Activated T-helper 2 cell treated with anti-CD3 and anti-CD28 coated beads, Interferon-gamma antibody, Interleukin-2, Interleukin-4, amounts not matched to agents 10 μg/mL and 5 μg/mL and 100 μg/mL, durations not matched to agents 14 hours and 24 hours and 36 hours (primary cell): ENCODE measurements at places on chromosomes 1 and 21.
A peak's percentile ranks its signal among the peaks of the same experiment; 100 is the strongest.

GRCh38 chr1:224711876-224712275 lies 95.8 kb downstream of the CNIH3 start:
- no peak for DNase-seq

GRCh38 chr1:198281911-198282310 lies 125.1 kb downstream of the NEK7 start:
- DNase-seq: no peak

- no peak for DNase-seq
Observed at GRCh38 chr1:185956881-185957280, 222.7 kb downstream of the HMCN1 start.

DNA sequence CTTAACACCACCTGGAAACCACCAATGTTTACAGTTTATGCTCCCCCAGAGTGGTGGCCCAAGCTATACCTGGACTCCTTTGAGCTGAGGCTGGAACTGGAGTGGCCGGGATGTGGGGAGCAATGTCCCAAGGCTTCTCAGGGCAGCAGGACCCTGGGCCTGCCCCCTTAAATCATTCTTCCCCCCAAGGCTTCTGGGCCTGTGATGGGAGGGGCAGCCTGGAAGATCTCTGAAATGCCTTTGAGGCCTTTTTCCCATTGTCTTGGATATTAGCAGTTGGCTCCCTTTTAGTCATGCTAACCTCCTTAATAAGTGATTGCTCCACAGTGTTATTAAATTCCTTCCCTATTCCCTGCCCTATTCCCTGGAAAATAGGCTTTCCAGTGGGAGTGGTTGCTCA lies 185.8 kb downstream of the HS2ST1 start:
- DNase-seq: no peak

DNA sequence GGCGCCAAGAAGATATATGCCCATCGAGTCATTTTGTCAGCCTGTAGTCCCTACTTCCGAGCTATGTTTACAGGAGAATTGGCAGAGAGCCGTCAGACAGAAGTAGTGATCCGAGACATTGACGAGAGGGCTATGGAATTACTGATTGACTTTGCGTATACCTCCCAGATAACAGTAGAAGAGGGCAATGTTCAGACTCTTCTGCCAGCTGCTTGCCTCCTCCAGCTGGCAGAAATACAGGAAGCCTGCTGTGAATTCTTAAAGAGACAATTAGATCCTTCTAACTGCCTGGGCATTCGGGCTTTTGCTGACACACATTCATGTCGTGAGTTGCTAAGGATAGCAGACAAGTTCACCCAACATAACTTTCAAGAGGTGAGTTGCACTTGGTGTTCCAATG lies 19.1 kb downstream of the KLHL20 start:
- DNase-seq: no peak

- DNase-seq: no peak
Observed at GRCh38 chr1:27103498-27103897, 51.4 kb downstream of the SLC9A1 start.

GRCh38 chr21:46079352-46080170 lies 18.4 kb upstream of the COL6A2 start:
- peak; percentile 4 for DNase-seq

- no peak for DNase-seq
Observed at GRCh38 chr1:98364544-98364943, 297.0 kb upstream of the SNX7 start.

DNA sequence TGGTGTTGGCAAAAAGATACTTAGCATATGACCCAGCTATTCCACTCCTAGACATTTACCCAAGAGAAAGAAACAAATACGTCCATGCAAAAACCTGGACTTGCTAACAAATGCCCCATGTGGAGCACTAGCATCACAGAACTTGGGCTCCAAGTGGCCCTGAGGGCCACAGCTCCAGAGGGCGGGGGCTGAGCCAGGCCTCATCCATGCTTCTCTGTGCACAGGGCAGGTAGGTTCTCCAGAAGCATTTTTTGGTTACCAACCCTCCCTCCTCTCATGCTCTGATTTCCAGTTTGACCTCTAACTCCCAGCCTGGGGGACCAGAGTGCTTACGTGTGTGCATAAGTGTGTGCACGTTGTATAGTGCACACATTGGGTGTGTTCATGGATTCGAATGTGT lies 2.0 kb downstream of the KRTAP12-2 start:
- DNase-seq: no peak

- DNase-seq: no peak
Observed at GRCh38 chr1:225689882-225690459, 37.0 kb upstream of the ENAH start.

- DNase-seq: no peak
Observed at GRCh38 chr21:25329227-25329825, 278.0 kb downstream of the MRPL39 start.

GRCh38 chr1:69172003-69173000 lies 395.4 kb upstream of the LRRC7 start:
- no peak for DNase-seq
